ENCODE measurements at places on chromosomes 3 and 15.
A peak's percentile ranks its signal among the peaks of the same experiment; 100 is the strongest.

GRCh38 chr15:87154761-87155160 is 1075.1 kb downstream of the AGBL1 start:
- no peak for DNase-seq

- no peak for DNase-seq
Observed at GRCh38 chr3:167228135-167228534, 152.0 kb downstream of the ZBBX start.

GRCh38 chr3:97885931-97886824 is 64.4 kb downstream of the CRYBG3 start:
- no peak for DNase-seq

DNA sequence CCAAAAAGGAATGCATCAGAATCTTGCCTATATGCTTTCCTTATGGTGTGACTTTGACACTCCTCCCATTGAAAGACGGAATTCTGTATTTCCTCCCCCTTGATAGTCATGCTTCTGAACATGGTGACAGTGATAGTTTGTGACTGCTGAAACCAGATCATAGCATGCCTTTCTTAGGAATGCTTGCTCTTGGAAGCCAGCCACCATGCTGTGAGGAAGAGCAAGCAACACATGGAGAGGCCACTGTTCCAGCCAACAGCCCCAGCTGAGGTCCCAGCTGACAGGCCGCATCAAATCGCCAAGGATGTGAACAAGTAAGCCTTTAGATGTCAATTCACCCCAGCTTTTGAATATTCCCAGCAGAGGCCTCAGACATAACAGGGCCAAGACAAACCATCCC is 100.1 kb downstream of the IGF2BP2 start:
- DNase-seq: no peak

DNA sequence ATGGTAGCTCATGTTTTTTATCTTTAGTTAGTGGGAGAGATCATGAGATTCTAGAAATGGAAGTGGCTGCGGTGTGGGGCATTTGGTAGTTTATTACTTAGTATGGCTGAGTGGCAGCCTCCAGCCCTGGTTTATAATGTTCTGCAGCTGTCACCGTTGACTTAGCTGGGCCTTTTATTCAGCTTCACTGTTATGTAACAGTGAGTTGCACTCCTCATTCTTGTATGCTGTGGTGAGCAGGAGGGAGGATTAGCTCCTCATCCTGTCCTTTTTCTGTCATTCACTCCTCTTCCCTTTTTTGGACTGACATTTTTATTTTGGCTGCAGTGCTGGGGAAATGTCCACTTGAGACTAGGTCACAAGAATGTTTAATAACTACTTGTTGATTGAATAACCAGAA is 29.5 kb downstream of the RAD54L2 start:
- DNase-seq: no peak

DNA sequence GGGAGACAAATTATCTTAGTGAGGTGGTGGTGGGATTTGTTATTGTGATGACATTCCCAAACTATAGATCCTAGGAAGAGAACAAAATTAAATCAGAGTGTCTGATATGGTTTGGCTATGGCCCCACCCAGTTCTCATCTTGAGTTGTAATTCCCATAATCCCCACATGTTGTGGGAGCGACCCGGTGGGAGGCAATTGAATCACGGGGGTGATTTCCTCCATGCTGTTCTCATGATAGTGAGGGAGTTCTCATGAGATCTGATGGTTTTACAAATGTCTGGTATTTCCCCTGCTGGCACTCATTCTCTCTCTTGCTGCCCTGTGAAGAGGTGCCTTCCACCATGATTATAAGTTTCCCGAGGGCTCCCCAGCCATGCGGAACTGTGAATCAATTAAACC is 62.0 kb downstream of the RPL22L1 start:
- no peak for DNase-seq

DNA sequence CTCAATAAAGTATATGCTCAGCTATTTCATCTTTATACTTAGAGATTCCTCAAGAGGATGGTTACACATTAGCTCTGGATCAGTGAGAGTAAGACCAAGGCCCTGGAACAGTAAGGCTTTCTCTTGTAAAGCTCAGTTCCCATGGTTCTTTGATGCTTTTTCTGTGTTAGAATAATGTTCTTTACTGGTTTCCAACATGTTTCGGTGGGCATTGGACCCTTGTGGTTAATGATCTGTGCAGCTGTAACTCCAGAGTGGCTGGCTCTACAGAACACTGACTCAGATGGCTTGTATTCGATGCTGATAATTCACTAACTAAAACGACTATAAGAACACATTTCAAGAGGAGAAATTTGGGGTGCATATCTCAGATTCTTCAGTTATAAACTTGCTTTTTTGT is 114.7 kb downstream of the AKAP13 start:
- DNase-seq: no peak

DNA sequence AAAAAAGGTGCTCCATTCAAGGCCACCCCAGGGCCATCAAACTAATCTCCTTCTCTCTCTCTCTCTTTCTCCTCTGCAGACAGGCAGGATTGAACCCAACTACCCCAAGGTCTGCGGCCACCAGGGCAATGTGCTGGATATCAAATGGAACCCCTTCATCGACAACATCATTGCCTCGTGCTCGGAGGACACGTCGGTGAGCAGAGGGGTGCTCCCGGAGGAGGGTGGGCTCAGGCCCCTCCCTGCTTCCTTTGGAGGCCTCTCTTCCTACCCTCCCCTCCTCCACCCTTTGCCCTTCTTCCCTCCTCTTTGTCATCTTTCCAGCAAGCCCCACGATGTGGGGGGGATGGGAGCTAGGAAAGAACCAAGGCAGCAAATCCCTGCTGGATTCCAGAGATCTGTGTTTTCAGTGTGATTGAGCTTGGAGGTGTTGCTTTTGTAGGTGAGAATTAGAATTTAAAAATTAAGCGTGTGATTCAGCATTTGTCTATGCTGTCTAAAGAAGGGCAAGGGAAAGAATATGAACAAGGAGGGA is 116.3 kb downstream of the CORO2B start:
- DNase-seq: no peak

- DNase-seq: no peak
Observed at GRCh38 chr15:57758560-57758959, 52.0 kb downstream of the POLR2M start.

DNA sequence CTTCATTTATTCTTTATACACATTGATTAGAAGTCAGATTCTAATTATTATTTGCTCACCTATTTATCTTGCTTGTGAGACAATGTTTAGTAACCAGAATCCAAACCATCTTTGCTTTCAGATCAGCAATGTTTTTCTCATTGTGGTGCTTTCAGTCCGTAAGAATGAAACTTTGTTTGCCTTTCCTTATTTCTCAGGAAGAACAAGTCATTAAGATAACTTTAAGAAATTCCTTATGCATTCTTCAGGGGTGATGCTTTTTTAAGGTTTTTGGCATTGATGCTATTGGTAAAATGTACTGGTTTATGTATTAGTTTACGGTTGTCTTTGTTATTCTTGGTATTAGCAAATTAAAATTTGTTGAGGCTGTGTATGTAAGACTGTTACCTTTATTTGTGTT is 120.8 kb upstream of the POU1F1 start:
- no peak for DNase-seq

DNA sequence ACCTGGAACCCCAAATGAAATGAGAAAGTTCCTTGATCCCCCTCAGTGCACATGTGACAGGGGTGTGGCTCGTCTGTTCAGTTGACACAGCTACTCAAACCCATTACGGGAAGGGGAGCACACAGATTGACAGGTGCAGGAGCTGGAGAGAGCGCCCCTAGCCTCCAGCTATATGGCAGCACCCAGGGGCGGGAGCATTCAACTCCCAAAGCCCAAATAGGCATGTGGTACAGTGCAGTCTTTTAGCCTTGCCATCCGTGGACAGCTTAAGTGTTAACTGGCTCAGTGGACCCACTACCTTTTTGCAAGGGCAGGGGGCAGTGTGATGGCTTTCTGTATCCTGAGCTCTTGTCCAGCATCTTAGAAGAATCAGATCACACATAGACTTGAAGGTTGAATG is 1374.2 kb upstream of the ALCAM start:
- no peak for DNase-seq

- no peak for DNase-seq
Observed at GRCh38 chr3:12327021-12327420, 38.2 kb downstream of the PPARG start.

GRCh38 chr3:46715507-46716175 is 2.0 kb downstream of the PRSS50 start:
- no peak for DNase-seq

DNA sequence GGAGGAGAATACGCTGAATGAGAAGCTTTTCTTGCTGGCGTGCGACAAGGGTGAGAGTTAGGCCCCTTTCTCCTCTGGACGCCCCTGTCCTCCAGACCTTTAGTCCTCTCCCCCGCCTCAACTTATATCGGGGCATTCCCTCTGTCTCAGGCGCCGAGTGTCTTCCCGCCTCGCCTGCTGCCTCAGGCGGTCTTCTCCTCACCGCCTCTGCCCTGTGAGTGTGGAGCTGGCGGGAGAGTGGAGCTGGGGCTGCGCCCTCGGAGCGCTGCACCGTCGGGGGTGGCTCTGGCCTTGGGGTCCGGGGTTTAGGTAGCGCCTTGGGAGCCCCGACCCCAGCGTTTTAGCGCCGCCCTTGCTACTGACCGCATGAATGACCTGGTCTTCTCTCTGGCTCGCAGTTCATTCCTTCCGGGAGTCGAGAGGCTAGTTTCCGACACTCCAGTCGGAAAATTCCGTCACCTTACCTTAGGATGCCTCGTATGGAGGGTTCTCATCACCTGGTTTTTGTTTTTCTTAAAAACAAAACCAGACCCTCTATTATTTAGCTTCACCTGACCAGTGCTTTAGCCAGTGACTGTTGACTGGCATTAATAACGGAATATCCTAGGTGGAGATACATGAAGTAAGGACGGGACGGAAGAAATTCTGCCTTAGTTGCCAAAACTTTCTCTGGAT is 985 bp downstream of the TRPC1 start:
- no peak for DNase-seq

- peak; percentile 54 for DNase-seq
Observed at GRCh38 chr15:25501828-25502446, 63.1 kb upstream of the UBE3A start.

DNA sequence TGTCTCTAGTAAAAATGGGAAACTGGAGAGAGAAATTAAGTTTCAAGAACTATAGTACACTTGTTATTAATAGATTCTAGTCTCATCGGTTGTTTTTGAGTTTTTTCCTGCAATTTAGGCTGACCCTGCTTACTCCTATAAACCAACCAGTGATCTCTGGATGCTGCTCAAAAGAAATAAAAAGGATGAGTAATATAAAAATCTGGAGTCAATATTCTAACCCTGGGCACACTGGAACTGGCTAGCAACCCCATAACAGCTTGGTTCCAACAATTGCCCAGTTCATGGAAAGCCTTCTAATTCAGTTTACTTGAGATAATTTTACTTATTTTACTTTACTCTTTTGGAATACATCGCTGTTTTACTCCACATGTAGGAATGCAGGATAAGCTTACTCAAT is 211.6 kb downstream of the GBE1 start:
- no peak for DNase-seq

All from LoVo (cell line).